ENCODE measurements at places on chromosomes 3 and 15. TPM values are rescaled to one million over a fixed set of nuclear protein-coding genes. Genes with fewer than 3 reads are reported as not detected.

The POLG gene
- 86.6 TPM for total RNA-seq

GRCh38 chr3:10437272-10437994 lies 68.0 kb downstream of the ATP2B2 start:
- H3K27me3 ChIP-seq, result no peaks in the 10 kb centered on the region
- no peaks in the 10 kb centered on the region for H3K36me3 ChIP-seq
- no peak overlapping the region for H3K4me3 ChIP-seq

The SPATA12 gene
- not detected for total RNA-seq

The NPAP1 gene
- total RNA-seq, result not detected

- H3K27ac ChIP-seq, result peak overlapping the region; percentile 77
- no peaks in the 10 kb centered on the region for H3K27me3 ChIP-seq
- no peak overlapping the region for H3K4me3 ChIP-seq
- no peak for DNase-seq
- H3K36me3 ChIP-seq, result no peaks in the 10 kb centered on the region
Measured at GRCh38 chr15:90165659-90166489, 35.3 kb upstream of the SEMA4B start.

DNA sequence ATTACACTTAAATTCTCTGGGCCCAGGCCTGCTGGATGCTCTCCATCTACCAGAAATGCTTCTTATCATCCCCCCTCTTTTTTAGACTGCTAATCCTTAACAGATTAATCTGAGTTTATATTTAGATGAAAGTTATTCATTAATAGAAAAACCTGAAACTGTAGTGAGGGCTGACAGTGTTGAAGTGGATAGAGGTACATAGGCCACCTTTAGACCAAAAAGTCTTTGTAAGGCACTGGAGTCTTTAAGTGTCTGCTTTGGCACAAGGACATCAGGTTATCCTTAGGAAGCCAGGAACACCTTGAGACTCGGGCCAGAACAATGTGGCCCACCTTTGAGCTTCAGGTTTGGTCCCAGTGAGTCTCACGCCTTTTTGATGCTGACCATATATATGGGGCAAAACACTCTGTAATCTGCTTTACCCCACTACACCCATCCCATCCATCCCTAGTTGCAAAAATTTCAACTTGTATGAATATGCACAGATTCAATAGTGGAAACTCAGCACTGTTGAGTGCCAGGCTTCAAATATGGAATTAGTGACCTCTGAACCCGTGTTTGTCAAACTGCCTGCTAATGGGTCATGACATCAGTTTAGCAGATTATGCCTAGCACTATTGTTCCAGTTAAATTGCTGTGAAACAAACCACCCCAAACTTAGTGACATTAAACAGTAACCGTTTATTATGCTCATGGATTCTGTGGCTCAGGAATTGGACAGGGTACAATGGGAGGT lies 44.0 kb downstream of the PDE8A start:
- no peaks in the 10 kb centered on the region for H3K36me3 ChIP-seq
- DNase-seq, result no peak
- H3K4me3 ChIP-seq, result no peak overlapping the region
- no peaks in the 10 kb centered on the region for H3K27me3 ChIP-seq
- H3K27ac ChIP-seq, result no peak overlapping the region

DNA sequence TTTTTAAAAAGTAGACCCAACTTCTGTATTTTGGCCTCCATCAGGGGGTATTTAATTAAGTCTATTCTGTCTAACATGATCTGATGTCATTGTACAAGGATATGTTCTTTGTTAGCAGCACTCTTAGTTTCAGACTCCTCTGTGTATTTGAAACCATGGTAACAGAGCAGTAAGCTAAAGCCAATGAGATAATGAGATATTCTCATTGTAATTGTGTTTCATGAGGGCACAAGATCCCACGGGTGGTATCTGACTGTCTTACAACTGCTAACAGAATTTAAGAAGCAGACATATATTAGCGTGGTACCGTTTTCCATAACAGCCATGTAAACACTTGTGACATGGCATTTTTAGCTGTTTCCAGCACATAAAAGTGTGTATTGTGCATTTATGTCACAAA lies 251.2 kb upstream of the VEPH1 start:
- no peak overlapping the region for H3K27ac ChIP-seq
- H3K36me3 ChIP-seq, result no peaks in the 10 kb centered on the region
- no peak for DNase-seq

DNA sequence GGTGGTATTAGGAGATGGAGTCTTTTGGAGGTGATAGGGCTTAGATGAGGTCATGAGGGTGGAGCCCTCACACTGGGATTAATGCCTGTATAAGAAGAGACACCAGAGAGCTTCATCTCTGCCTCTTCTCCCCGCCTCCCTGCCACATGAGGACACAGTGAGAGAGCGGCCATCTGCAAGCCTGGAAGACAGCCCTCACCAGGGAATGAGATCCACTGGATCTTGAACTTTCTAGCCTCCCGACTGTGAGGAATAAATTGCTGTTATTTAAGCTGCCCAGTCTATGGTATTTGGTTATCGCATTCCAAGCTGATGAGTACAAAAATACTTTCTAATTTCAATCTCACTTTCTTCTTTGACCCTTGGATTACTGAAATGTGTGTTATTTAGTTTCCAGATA lies 121.4 kb downstream of the OCA2 start:
- no peaks in the 10 kb centered on the region for H3K36me3 ChIP-seq
- no peak overlapping the region for H3K27ac ChIP-seq
- H3K4me3 ChIP-seq, result no peak overlapping the region
- no peaks in the 10 kb centered on the region for H3K4me1 ChIP-seq
- DNase-seq, result no peak

- no peaks in the 10 kb centered on the region for H3K4me1 ChIP-seq
- no peaks in the 10 kb centered on the region for H3K27me3 ChIP-seq
- H3K36me3 ChIP-seq, result no peaks in the 10 kb centered on the region
- no peak overlapping the region for H3K4me3 ChIP-seq
Measured at GRCh38 chr15:63104727-63105126, 16.9 kb upstream of the LACTB start.

- H3K4me1 ChIP-seq, result peaks cover 7% of the 10 kb centered on the region
- peaks cover 31% of the 10 kb centered on the region for H3K36me3 ChIP-seq
- DNase-seq, result no peak
- peak overlapping the region; percentile 43 for H3K27ac ChIP-seq
Measured at GRCh38 chr3:113783463-113783862, 36.6 kb downstream of the ATP6V1A start.

The SNX22 gene
- 0.80 TPM for total RNA-seq

GRCh38 chr15:38992506-38992905 lies 427.9 kb upstream of the RASGRP1 start:
- H3K36me3 ChIP-seq, result no peaks in the 10 kb centered on the region
- DNase-seq, result no peak
- no peak overlapping the region for H3K27ac ChIP-seq
- no peaks in the 10 kb centered on the region for H3K27me3 ChIP-seq

GRCh38 chr3:157122116-157122515 lies 37.8 kb downstream of the CCNL1 start:
- no peak overlapping the region for H3K4me3 ChIP-seq
- no peak overlapping the region for H3K27ac ChIP-seq
- no peak for DNase-seq
- no peaks in the 10 kb centered on the region for H3K4me1 ChIP-seq
- no peaks in the 10 kb centered on the region for H3K36me3 ChIP-seq
- H3K27me3 ChIP-seq, result peaks cover 4% of the 10 kb centered on the region

DNA sequence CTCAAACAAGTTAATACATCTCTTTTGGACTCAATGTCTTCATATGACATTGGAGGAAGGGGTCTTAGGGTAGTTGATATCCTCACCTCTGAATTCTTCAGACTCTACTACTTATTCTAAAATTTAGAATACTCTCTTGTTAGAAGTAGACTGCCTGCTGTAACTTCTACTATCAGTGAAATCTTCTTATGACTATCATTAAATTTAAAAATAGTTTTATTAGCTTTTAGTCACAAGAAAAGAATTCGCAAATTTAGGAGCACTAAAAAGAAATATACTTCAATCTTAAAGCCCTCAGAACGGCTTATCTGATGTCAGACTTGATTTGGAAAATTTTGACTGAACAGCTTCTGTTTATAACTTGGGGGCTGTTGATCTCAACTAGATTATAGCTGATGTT lies 67.1 kb upstream of the TTC14 start:
- no peaks in the 10 kb centered on the region for H3K4me1 ChIP-seq
- no peaks in the 10 kb centered on the region for H3K36me3 ChIP-seq
- no peak overlapping the region for H3K27ac ChIP-seq

DNA sequence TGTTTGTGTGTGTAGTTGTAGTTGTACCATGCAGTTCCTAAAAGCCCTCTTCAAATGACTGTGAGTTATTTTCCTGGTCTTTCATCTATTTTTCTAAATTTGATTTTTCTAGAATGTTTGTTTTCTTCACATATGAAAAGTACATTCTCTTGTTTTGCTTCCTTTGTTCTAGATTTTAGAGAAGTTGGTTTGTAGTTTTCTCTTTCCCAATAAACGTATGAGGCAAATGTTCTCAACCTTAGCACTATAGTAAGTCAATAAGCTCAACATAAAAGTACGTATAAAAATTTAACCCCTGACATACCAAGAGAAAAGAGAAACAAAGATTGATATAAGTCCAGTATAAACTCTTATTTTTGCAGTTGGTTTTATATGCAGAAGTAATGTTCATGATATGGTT lies 74.7 kb downstream of the IL1RAP start:
- no peak overlapping the region for H3K4me3 ChIP-seq
- peaks cover 20% of the 10 kb centered on the region for H3K4me1 ChIP-seq
- H3K27me3 ChIP-seq, result no peaks in the 10 kb centered on the region
- H3K27ac ChIP-seq, result no peak overlapping the region
- DNase-seq, result no peak
- no peaks in the 10 kb centered on the region for H3K36me3 ChIP-seq

DNA sequence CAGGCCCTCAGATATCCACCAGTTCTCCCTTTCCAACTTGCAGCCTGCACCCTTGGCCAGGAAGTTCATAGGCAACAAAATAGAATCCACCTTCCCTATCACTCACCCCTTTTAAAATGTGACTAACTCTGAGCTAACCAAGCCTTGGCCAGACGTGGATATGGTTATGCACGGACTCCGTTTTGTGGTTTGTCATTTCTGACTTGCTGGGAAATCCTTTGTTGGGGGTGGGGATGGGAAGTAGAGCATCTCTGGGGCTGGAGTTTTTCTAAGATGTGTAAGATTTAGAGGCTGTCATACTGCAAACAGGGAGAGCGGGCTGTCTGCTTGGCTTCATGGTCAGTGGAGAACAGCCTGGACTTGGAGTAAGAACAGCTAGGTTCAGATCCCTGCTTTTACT lies 62.6 kb downstream of the SMAD3 start:
- H3K4me1 ChIP-seq, result peaks cover 82% of the 10 kb centered on the region
- no peak overlapping the region for H3K4me3 ChIP-seq
- no peak overlapping the region for H3K27ac ChIP-seq
- no peak for DNase-seq

The WDR93 gene
- not detected for total RNA-seq

GRCh38 chr3:64022451-64023186 lies 675 bp downstream of the PSMD6 start:
- no peak for DNase-seq
- peak overlapping the region; percentile 85 for H3K27ac ChIP-seq
- peak overlapping the region; percentile 83 for H3K4me3 ChIP-seq
- H3K4me1 ChIP-seq, result peaks cover 29% of the 10 kb centered on the region
- H3K27me3 ChIP-seq, result peaks cover 4% of the 10 kb centered on the region

GRCh38 chr15:80636675-80637074 lies 58.4 kb upstream of the ABHD17C start:
- H3K4me3 ChIP-seq, result no peak overlapping the region
- no peaks in the 10 kb centered on the region for H3K36me3 ChIP-seq
- H3K27me3 ChIP-seq, result no peaks in the 10 kb centered on the region
- no peak for DNase-seq

The SLC28A2 gene
- not detected for total RNA-seq

GRCh38 chr3:155859859-155860258 lies 5.6 kb upstream of the SLC33A1 start:
- no peak for DNase-seq
- no peak overlapping the region for H3K27ac ChIP-seq
- no peaks in the 10 kb centered on the region for H3K27me3 ChIP-seq
- no peaks in the 10 kb centered on the region for H3K36me3 ChIP-seq
- peaks cover 3% of the 10 kb centered on the region for H3K4me1 ChIP-seq

GRCh38 chr3:195931582-195932273 lies 23.4 kb upstream of the TNK2 start:
- no peaks in the 10 kb centered on the region for H3K4me1 ChIP-seq
- no peak overlapping the region for H3K27ac ChIP-seq
- no peak for DNase-seq
- H3K4me3 ChIP-seq, result no peak overlapping the region

DNA sequence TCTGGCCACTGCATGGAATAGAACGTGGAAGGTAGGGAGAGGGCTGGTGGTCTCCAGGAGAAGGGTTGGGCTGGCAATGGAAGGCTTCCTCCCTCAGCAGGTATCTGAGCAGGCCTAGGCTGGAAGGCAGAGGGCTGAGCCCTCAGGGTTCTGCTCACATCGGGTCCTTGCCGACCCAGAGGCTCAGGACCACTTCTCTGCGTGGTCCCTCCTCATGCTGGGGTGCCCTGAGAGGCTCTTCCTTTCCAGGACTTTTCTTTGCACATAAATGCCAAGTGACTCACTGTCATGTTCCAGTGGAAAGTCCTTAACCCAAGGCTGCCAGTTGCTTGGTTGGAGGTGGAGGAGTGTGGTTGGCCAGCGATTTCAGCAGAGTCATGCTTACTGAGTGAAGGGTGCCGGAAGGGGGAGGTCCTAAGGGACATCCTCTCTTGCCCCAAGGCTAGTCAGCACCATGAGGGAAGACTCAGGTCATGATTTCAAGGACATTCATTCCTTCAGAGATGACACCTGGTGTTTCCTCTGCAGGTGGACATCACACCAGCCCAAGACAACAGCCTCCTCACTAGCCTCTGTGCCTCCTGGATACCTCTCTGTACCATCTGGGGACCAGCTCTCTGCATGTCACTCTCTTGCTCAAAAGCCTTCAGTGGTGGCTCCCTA lies 8.2 kb downstream of the SLC6A6 start:
- H3K4me3 ChIP-seq, result no peak overlapping the region
- no peaks in the 10 kb centered on the region for H3K27me3 ChIP-seq
- H3K27ac ChIP-seq, result no peak overlapping the region
- no peak for DNase-seq

All from suprapubic skin (tissue), 4 donors.